ENCODE measurements at places on chromosomes 4 and X.

DNA sequence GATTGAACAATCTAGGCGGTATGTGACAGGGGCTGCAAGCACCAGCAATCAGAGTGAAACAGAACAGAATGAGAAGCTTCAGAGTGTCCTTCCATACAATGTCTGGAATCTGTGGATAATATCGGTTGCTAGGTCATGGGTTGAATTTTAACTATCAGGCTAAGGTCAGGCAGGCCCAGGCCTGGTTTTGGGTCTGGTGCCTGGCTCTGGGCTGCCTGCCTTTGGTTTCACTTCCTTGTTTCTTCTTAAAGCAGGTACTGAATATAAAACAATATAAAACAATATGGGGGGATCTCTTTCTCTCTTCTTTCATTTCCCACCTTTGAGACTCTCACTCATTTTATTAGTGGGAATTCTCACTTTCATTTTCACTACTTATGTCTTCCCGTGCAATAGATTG lies 962.0 kb downstream of the CCSER1 start:
- no peak for DNase-seq

DNA sequence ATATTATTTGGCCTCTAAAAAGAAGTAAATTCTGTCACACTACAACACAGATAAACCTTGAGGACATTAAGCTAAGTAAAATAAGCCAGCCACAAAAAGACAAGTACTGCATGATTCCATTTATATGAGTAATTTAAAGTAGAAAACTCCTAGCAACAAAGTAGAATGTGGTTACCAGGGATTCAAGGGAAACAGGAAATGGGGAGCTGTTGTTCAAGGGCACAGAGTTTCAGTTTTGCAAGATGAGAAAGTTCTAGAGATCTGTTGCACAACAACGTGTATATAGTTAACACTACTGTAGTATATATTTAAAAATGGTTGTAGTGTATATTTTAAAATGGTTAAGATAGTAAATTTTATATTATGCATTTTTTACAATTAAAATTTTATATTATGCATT lies 25.4 kb downstream of the SEC31A start:
- DNase-seq = peak; percentile 75

GRCh38 chr4:993111-994029 lies at the start of gene SLC26A1:
Gene SLC26A1, minus strand, starts transcription at chr4:993404. Its CDS starts 1,701 bp downstream, at chr4:991703.
- DNase-seq = no peak

GRCh38 chr4:29459926-29460325 lies 1260.2 kb upstream of the PCDH7 start:
- no peak for DNase-seq

- no peak for DNase-seq
Measured at GRCh38 chr4:152896811-152897210, 39.3 kb upstream of the FHDC1 start.

- DNase-seq = no peak
Measured at GRCh38 chrX:134717698-134718097, 59.4 kb upstream of the PLAC1 start.

- peak; percentile 85 for DNase-seq
Measured at GRCh38 chr4:986879-987623, at the start of gene IDUA. Gene IDUA, plus strand, starts transcription at chr4:987044. Its CDS starts 41 bp downstream, at chr4:987085.

- DNase-seq = no peak
Measured at GRCh38 chr4:119281393-119281792, 40.5 kb downstream of the FABP2 start.

- no peak for DNase-seq
Measured at GRCh38 chrX:15207994-15208393, 61.9 kb downstream of the ASB9 start.

GRCh38 chr4:123924536-123924935 lies 527.9 kb downstream of the SPRY1 start:
- no peak for DNase-seq

DNA sequence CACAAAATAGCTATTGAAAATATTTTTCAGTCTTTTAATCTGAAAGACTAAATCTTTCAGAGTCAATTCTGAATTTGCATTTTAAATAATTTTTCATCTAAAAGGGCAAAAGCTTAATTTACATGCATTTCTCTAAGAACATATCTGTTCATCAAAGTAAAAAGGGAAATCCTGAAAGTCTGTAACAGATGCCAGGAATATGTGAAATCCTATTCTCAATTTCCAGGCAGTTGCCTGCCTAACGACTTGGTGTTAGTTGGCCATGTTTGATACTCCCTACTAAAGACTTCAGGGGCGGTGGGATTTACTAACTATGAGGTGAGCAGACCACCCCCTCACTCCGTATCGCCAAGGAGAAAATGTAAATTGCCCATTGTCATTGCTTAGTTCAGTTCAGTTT lies 136.8 kb downstream of the KIT start:
- DNase-seq = no peak

- no peak for DNase-seq
Measured at GRCh38 chr4:38313999-38314561, 349.9 kb upstream of the KLF3 start.

GRCh38 chr4:154455111-154455510 lies 36.5 kb downstream of the DCHS2 start:
- no peak for DNase-seq

DNA sequence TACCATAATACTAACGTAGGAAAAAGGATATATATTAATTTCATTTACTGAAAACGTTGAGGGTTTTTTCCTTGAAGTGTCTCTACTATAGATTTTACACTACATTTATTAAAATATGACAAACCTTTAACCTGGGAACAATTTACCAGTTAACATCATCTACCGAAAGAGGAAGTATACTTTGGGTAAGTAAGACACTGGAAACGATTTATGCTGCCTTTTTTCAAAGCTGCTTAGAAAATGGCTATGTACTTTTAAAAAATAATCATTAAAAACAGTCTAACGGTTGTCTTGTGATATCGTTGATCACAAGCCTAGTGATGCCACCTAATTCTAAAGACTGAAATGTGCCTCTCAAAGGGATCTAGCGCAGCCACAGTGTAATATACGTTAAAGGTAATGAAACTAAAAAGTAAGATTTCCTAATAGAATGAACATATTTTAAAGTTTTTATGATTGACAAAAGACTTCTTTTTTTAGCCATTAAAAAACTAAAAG lies 50.4 kb downstream of the STX18 start:
- DNase-seq = no peak

DNA sequence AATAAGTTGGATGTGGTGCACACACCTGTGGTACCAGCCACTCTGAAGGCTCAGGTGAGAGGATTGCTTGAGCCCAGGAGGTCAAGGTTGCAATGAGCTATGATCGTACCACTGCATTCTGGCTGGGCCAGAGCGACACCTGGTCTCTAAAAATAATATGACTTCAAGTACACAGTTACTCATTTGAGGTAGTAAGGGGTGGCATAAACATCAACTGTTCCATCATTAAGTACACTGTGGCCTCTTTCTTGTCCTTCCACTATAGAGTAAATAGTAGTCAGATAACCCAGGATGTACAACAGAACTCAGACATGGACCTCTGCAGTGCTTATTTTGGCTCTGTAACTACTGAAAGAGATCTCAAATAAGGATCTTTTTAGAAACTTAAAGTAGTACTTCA lies 10.6 kb downstream of the FAM9B start:
- DNase-seq = peak; percentile 40

All from KBM-7 (cell line).